BJ (cell line): ENCODE measurements at places on chromosomes 2 and 18. TPM values are rescaled to one million over a fixed set of nuclear protein-coding genes. Genes with fewer than 3 reads are reported as not detected.

GRCh38 chr2:45180779-45181178 is 171.5 kb upstream of the SIX2 start:
- DNase-seq: no peak

GRCh38 chr2:75276093-75277029 is 77.0 kb upstream of the TACR1 start:
- no peak for DNase-seq

DNA sequence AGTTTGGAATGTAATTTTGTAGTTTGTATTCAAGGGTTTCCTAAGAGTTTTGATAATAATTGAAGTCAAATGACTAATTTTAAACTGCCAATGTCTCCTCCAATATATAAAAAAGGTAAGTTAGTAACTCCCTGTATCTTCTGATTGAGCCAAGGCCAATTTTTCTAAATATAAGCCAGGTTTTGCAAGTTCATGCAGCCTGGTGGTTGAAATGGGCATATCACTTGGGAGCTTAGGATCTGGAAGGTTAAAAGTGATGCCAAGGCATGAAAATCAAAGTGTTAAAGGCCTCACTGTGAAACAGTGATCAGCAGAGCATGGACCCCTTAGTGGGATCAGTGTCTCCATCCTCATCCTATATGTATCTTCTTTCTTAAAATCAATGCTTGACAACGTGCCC is 60.5 kb downstream of the MERTK start:
- no peak for DNase-seq

GRCh38 chr18:24009651-24010333 is 4.8 kb upstream of the TTC39C start:
- DNase-seq: no peak

DNA sequence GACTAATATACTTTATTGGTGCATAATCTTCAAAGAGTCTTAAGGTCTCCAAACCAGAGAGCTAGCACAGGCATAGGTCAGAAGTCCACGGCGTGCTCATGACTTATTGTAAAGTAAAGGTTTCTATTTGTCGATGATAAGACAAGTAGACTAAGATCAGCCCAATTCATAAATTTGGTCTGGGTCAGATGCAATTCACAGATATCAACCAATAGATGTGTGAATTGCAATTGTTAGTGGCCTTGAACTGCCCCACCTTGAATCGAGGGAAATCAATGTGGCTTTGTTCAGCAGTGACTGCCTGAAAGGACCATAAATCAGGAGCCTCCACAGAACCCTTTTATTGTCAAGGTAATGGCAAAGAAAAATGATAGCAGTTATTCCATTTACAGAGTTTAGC is 39.1 kb upstream of the CPS1 start:
- DNase-seq: no peak

- no peak for DNase-seq
Observed at GRCh38 chr18:73647391-73647790, 500.2 kb downstream of the FBXO15 start.

- no peak for DNase-seq
Observed at GRCh38 chr2:85804583-85804982, 50.8 kb downstream of the ATOH8 start.

DNA sequence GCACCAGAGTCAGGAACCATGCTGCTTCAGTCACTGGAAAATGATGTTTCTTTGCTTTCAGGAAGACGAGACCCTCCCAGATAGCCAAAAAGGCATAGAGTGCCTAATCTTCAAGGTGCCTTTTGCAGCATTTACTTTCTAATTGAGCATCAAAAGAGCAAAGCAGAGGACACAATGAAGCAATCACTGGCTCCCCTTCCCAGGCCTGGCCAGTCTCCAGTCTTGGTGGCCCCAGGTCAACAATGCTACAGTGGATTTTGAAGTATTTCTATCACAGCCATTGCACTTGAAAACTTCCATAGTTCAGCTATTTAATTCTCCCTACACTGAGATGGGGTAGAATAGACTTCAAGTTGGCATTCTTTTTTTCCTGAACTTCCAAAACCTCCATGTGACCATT is 15.4 kb downstream of the ZBTB7C start:
- DNase-seq: no peak

GRCh38 chr18:44824884-44825283 is 144.2 kb downstream of the SETBP1 start:
- no peak for DNase-seq

DNA sequence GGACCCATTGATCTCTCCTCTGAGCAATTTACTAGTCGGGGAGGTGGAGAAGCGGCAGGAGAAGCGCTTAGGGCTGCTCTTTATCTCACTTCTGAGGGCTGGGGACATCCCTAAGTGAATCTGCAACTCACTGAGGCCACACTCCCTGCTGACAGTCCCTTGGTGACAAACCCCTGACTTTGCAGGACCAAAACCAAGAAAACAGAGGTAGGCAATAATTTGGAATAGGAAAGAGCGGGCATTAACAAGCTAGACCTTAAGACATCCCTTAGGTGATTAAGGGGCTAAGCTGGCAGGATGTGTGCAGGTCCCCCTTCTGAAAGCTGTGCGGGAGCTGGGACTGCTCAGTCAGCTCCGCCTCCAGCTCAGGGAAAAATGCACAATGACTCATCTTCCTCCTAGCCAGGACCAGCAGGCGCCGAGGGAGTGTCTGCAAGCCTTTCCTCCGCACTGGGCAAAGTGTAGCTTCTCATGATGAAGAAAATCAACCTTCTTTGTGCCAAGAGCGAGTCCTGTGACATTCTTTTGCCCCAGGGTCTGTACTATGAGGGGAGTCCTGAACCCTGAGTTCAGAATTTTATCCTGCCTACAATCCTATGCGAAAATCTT is 63.3 kb downstream of the BOD1L2 start:
- DNase-seq: peak; percentile 13

- no peak for DNase-seq
Observed at GRCh38 chr2:138881126-138881525, 100.9 kb upstream of the NXPH2 start.

GRCh38 chr2:187545238-187545751 is 8.9 kb downstream of the TFPI start:
- no peak for DNase-seq

- DNase-seq: peak; percentile 27
Observed at GRCh38 chr2:143397884-143398614, 268.8 kb downstream of the ARHGAP15 start.

GRCh38 chr2:234869969-234870368 is 81.8 kb upstream of the SH3BP4 start:
- no peak for DNase-seq

GRCh38 chr2:109331081-109331480 is 202.1 kb downstream of the SH3RF3 start:
- DNase-seq: no peak

- no peak for DNase-seq
Observed at GRCh38 chr2:9327873-9328352, 95.4 kb downstream of the ITGB1BP1 start.

GRCh38 chr2:149122516-149122915 is 84.0 kb downstream of the LYPD6B start:
- DNase-seq: no peak

GRCh38 chr2:4291430-4291829 is 588.1 kb downstream of the DCDC2C start:
- DNase-seq: no peak

DNA sequence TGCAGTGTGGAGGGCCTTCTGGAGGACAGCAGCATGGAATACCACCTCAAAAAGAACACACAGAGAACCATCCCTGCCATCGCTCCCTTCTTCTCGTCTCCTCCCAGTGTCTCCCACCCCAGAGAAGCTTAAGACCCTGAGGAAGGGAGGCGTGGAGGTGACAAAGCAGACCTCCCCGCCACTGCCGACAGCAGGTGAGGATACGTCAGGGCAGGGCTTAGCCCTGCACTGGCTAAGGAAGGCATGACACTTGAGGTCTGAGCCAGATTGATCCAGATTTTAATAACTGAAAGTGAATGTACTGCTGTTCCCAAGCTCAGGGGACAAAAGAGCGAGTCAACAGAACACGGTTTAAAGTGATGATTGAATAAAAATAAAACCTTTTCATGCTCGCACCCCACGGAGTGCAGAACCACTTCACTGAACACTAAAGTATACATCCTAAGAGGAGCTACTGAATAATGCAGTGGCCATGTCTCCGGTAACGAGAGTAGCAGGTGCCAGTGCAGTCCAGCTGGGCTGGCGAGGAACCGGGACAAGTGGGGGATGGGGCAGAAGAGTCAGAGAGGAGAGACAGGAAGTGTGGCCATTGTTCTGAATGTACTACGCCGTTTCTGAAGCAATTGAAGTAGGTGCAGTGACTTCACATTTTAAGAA is 391.0 kb downstream of the CDH2 start:
- no peak for DNase-seq

GRCh38 chr2:8303322-8303832 is 378.5 kb upstream of the ID2 start:
- DNase-seq: no peak

DNA sequence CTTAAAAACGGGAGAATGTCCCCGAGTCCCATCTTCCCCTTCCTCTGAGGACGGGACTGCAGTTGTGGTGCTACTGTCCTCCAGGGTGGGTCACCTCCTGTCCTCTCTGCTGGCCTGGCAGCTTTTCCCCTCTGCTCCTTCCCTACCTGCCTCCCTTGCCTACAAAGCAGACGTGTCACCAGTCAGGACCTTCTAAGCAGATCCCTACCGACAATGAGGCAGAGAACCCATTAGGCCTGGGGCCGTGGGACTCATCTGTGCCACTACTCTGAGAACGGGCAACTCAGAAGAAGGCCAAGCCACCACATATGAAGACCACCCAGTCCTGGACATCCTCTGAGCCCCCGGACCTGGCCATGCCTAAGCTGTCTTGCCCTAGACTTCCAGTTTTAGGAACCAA is 103.0 kb upstream of the TEX51 start:
- no peak for DNase-seq

DNA sequence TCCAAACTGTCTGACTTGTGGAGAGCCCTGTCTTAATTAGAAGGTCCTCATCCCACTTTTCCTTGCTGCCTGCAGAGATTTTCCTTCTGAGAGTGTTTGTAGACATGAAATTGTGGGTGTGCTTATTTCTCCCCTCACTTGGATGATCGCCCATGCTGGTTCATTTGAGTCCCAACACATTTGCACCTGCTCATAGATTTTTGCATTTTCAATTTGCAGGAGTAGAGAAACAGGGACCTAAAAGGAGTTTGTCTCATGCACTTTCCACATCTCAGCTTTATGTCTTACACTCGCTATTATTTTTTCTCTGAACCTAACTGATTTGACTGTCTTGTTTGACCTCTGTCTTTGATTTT is 33.2 kb upstream of the FHL2 start:
- no peak for DNase-seq

DNA sequence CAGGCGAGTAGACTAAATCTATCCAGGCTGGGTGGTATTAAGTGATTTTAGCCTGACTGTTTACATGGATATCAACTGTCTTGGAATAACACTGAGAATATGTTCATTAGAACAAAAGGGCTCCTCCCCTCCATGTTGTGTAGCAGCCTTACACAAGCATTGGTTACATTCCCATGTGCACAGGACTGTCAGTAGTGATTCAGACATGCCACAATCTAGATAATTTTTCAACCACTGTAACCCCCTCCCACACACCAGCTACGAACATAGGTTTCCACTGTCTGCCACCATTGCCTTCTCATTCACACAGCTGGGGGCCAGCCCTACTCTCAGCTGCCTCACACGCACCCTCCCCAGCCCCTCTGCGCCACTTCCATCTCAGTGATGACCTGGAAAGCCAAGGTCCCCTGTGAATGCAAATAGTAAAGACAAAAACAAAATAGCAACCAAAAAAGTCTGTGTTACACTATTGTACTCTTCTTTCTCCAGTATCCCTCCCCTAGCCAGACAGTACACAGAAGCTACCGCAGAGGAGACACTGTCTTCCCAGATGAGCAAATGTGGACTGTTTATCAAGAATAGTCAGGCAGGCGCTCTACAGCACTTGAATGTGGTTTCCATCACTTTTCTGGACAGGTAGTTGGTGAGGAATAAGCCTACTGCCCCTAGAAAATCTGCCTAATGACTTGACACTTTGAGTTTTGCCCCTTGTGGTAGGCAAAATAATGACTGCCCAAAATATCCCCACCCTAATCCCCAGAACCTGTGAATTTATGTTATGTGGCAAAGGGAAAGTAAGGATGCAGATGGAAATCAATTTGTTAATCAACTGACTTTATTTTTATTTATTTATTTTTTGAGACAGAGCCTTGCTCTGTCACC is 27.9 kb upstream of the TYMS start:
- no peak for DNase-seq

DNA sequence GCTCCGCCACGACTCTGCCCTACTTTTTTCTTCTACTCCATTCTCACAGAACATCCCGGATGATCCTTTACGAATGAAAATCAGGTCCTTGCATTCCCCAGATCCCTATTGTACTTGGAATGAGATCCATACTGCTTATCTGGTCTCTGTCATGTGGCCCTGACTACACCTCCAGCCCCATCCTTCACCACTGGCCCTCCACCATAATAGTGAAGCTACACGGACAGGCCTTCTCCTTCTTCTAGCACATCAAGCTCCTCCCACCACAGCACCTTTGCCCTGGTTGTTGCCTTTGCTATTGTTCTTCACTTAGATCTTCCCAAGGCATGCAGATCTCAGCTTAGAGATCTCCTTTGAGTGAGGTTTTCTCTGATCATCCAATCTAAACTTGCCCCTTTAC is 20.1 kb upstream of the RMDN2 start:
- DNase-seq: no peak

The GPR35 gene
- 0.10 and 0.17 TPM in 2 replicates for polyA plus RNA-seq

The LBH gene
- polyA plus RNA-seq: 115 and 145 TPM in 2 replicates

The COL4A4 gene
- polyA plus RNA-seq: 0.33 and 0.36 TPM in 2 replicates

The CD8B2 gene
- not detected in 2 replicates for polyA plus RNA-seq

The NOL4 gene
- not detected in 2 replicates for polyA plus RNA-seq

The ESPNL gene
- polyA plus RNA-seq: 1.3 and 2.1 TPM in 2 replicates

The CXCR1 gene
- polyA plus RNA-seq: not detected in 2 replicates

The SKA1 gene
- 6.2 and 9.7 TPM in 2 replicates for polyA plus RNA-seq

The EHD3 gene
- 46.5 and 69.4 TPM in 2 replicates for polyA plus RNA-seq

The ZFAND2B gene
- 45.6 and 62.9 TPM in 2 replicates for polyA plus RNA-seq

The IGFBP5 gene
- 882 and 1,060 TPM in 2 replicates for polyA plus RNA-seq

The IL36G gene
- polyA plus RNA-seq: not detected in 2 replicates

The C2orf80 gene
- polyA plus RNA-seq: not detected in 2 replicates

The GPR39 gene
- polyA plus RNA-seq: 1.9 and 2.3 TPM in 2 replicates

The DCDC2C gene
- polyA plus RNA-seq: not detected in 2 replicates
